ENCODE measurements at places on chromosomes 5 and 9.
A peak's percentile ranks its signal among the peaks of the same experiment; 100 is the strongest.

DNA sequence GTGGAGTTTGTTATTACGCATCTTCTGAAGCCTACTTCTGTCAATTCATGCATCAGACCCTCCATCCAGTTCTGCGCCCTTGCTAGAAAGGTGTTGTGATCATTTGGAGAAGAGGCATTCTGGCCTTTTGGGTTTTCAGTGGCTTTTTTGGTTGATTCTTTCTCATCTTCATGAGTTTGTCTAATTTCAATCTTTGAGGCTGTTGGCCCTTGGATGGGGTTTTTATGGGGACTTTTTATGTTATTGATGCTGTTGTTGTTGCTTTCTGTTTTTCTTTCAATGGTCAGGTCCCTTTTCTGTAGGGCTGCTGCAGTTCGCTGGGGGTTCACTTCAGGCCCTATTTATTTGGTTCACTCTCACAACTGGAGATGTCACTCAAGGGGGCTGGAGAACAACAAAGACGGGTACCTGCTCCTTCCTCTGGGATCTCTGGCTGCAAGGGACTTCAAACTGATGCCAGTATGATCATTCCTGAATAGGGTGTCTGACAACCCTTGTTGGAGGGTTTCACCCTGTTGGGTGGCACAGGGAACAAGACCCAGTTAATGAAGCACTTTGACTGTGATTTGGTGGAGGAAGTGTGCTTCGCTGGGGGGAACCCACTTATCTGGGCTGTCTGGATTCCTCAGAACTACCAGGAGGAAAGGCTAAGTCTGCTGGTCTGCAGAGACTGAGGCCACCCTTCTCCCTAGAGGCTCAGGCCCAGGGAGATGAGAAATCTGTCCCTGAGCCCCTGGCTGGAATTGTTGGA lies 226.7 kb upstream of the PTGER4 start:
- DNase-seq: no peak

GRCh38 chr9:124477211-124477647 lies 27.0 kb downstream of the ADGRD2 start:
- DNase-seq: no peak

DNA sequence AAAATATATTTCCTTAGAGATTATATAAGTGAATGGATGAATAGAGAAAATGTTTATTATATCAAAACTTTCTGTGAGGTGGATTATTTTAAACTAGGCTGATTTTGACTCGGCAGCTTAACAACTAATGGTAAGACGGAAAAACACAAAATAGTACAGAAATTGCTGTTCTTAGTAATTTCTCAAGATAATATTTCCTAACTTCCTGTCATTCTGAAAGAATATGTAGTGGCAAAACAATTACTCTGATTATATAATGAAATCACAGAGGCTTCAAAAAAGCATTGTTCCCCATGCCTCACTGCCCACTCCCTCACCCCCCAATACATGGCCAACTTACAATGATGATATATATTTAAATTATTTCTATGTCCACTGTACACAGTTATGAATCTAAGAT lies 85.4 kb downstream of the YTHDC2 start:
- DNase-seq: no peak

DNA sequence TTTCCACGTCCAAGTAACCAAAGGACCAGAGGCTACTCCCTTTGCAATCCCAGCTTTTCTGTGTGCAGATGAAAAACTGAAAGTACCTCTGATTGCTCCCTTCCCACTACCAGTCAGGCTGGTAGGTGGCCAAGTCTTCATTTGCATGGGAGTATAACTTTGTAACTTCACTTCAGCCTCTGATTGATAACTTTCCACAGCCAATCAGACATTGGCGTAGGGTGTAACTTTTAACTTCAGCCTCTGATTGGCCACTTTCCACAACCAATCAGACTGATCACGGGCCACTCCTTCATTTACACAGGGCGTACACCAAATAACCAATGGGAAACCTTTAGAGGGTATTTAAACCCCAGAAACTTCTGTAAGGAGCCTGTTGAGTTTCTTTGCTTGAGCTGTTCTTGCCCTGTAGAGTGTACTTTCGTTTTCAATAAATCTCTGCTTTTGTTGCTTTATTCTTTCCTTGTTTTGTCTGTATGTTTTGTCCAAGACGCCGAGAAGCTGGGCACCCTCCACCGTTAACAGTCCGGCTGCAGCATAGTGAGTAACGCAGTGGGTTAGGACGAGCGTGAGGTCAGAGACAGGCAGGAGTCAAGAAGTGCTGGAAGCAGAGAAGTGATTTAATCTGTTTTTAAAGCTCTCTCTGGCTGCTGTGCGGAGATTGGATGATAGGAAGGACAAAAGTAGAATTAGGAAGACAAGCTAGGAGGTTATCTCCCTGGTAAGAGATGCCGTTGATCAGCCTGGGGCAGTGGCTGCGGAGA lies 3.5 kb upstream of the EXOSC2 start:
- DNase-seq: peak; percentile 13

- DNase-seq: no peak
Observed at GRCh38 chr5:88879724-88880123, 3.3 kb downstream of the MEF2C start.

DNA sequence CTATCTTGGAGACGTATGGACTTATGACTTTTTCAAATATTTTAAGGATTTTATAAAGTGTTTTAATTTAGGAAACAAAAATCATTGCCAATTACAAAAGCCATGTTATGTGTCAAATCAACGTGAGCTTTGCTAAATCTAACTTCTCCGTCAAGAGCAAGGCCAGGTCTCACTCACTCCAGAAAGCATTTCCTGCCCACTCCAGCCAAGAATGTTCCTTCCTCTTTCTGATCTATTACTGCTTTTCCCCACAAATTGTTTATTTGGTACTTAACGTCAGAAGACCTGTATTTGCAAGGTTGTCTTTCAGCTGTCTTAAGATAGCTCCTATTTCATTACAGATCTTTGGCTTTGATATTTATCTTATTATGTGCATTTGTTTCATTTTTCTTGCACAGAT lies 193.5 kb upstream of the HAPLN1 start:
- no peak for DNase-seq

DNA sequence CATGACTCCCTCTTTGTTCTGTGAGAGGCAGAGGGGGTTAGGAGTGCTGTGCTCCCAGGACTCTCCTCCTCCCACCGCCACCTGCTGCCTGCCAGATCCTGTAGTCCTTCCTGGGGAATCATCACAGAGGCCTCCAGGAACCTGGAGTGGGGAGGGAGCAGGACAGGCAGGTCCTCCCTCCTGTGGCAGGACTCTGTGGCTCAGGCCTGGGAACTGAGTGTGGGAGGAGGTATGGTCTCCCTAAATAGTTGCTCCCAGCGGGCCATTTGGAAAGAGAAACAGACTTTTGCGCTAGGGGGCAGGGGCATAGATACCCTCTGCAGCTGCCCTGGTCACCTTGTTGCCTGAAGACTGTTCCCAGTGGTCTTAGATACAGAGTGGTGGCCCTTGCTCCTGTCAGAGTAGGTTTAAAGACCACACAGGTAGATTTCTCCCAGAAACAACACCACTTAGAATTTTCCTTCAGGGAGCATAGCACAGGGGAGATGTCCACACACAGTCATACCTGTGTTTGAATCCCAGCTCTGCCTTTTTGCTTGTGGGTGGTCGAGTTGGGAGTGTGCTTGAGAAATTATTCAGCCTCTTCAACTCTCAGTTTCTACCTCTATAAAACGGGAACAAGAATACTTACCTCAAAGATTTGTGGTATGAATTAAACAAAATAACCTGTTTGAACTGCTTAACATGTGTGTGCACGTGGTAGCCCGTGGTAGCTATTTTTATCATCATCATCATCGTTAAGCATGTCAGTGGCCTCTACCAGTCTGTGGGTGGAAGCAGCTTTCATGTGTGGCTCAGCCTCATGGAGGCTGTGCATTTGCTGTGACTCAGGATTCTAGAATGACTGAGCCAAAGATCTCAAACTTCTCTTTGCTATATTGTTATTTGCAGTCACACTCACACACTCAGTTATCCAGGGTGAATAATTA lies 55.8 kb downstream of the SLC22A5 start:
- DNase-seq: no peak

DNA sequence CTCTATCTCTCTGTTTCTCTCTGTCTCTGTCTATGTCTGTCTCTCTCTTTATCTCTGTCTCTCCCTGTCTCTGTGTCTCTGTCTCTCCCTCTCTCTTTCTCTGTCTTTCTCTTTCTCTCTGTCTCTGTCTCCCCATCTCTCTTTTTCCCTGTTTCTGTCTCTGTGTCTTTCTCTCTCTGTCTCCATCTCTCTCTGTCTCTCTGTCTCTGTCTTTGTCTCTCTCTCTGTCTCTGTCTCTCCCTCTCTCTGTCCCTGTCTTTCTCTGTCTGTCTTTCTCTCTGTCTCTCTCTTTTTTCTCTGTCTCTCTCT lies 2.1 kb upstream of the SLC6A19 start:
- no peak for DNase-seq

- no peak for DNase-seq
Observed at GRCh38 chr5:141101059-141101458, 786 bp downstream of the PCDHB3 start.

DNA sequence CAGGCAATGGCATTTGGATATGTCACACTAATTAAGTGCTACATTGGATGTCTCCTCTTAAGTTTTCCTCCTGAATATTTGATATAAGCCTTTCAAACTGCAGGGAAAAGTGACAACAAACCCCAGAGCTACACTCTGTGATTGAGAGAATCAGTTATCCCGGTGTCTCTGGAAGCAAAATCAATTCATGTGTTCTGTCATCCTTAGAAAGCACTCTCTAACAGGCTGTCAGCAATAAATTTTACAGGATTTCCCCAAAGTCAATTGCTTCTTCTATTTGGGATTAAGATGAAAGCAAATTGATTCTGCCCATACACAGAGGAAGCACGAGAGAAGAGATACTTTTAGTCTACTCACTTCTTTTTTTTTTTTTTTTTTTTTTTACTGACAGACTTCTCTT lies 332.4 kb downstream of the CDH18 start:
- no peak for DNase-seq

DNA sequence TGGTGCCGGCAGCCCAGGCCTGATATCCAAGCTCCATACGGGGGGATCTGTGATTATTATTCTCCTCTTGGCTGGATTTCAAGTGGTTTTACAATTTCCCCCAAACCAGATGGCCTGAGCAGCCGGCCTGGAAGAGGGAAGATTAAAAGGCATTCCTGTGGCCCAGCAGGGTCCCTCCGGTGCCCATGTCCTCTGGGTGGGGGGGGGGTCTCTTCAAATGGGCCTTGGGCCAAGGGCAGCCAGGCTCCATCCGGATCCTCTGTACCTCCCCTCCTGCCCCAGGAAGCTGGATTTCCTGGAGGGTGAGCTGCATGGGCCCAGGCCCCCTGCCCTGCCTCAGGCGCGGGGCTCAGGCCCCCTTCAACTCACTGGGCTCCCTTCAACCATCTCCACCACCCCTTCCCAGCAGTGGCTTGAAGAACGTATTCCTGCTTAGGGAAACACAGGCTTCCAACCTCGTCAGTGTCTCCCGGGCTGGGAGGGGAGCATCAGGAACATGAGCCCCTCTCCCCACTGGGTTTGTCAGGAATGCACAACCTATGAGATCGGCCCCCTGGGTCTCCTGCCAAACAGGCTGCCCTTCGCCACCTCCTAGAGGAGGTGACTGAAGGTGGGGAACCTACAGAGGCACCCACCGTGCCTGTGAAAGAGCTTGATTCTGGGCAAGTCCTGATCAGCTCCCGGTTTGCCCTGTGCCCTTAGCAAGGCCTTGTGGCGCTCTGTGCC lies 62.9 kb upstream of the ORM1 start:
- DNase-seq: no peak

DNA sequence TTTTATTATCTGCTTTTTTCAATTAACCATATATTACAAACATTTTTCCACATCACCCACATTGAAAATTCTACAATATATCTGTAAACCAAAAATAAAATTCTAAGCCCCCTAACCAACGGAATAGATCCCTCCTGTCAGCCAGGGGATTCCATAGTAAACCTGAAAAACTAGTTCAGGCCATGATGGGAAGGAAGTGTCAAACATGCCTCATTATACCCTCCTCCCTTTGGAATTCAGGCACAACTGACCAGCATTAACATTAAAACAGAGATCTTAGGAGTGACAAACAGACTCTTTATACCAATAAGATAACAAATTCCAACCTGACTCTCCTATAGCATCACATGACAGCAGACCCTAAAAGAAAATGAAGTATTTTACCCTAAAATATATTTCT lies 113.7 kb upstream of the DMRT1 start:
- no peak for DNase-seq

DNA sequence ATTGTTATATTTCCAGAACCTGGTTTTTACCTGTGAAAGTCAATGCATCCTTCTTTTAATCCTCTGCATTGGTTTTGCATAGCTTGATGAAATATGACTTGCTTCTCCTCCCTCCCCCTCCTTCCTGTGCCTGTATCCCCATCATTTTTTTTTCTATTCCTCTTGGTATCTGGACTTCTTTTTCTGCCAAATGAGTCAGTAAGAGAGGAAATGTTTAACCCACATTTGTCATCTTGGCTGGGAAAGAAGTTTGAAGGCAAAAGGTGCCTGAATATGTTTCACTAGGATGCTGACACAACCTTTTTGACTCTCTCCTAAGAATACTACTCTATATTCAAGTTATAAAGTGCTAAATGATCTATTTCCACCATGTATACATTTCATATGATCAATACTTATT lies 35.5 kb upstream of the CDKN2B start:
- DNase-seq: no peak

GRCh38 chr5:24849210-24849609 lies 204.4 kb upstream of the CDH10 start:
- DNase-seq: no peak

DNA sequence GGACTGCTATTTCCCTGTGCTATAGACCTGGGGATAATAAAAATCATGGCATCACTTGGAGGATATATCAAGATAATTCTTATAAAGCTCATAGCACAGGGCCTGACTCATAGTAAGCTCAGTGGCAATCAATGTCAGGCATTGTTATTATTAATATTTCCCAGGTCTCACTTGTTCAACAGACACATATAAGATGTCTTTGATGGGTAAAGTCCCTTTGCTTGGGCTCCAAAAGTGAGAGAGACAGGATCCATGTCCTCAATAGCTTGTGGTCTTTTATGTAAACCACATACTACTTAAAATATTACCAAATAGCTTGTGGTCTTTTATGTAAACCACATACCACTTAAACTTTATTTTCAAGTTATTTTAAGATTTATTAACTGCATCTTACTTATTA lies 11.2 kb downstream of the SH3RF2 start:
- DNase-seq: no peak

DNA sequence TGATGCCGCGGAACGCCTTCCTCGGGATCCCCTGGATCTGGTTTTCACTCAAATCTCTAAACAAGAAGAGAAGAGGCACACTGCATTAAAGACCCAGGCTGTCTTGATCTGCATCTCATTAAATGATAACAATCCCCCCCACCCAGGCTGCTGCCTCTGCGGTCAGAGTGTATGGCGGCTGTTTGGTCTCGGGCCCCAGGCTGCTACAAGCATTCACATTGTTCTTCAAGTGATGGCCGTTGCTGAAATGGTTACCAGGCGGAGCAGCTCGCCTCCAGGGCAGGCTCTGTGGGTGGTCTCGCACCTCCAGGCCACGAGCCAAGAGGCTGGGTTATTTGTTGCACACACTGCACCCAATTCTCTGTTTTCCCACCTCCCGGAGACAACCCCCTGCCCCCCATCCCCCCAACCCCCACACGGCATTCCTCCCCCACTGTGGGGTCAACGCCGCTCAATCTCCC lies 304.1 kb upstream of the PANK3 start:
- no peak for DNase-seq
